Activated naive CD8-positive, alpha-beta T cell treated with anti-CD3 and anti-CD28 coated beads for 36 hours (primary cell): ENCODE measurements at places on chromosomes 16 and 17.

DNA sequence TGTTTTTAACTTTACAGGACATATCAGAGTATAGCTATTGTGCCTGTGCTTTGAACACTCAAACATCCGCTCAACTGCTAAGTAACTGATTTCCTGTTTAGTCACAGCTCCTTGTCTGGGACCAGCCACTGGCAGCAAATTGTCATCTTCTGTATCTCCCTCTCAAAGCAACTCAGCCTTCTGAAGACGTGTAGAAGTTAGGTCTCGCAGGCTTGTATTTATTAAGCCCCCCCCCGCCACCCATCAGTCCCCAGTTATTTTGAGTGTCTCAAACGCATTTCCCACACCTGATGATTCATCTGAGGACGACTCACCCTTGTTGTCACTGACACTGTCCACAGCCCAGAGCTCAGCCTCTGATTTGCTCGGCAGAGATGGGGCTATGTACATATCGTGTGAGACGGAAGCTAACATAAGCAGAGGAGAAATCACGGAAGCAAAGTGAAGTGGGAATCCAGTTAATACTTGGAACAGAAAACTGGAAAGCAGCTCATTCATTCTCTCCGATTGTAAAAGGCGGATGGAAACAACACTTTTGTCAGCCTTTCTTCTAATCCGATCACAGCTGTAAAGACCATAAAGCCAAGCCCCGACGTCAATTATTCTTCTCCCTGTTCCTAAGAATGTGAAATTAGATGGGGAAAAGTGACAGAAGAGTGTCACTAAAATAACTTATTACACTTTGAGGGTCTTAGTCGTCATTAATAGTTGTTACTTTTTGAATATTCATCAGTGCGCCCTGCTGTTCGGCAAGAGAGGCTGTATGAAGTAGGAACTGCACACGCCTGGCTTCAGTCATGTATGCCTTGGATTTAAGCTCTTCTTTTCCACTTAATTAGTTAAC is 64.2 kb downstream of the PITPNC1 start:
- peak; percentile 73 for DNase-seq

- DNase-seq = no peak
Observed at GRCh38 chr16:72722552-72722951, 325.4 kb downstream of the ZFHX3 start.

DNA sequence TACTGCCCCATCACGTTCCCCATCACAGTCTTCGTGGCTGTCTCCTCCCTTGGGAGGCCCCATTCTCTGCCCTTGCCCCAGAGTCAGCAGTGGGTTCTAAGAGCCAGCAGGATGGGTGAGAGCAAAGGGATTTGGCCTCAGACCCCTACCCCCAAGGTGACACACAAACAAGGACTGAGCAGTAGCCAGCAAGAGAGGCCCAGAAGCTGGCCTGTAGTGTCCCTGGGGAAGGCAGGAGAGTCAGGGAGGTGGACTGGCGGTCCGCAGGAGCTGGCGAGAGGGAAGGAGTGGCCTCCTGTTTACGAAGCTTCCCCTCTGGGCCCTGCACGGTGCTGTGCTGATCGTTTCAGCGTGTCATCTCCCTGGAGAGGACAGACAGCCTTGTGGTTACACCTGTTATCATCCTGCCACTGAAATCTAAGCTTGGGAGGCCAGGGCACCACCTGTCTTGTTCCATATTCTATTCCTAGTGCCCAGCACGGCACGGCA is 8.4 kb downstream of the WDR81 start:
- no peak for DNase-seq

DNA sequence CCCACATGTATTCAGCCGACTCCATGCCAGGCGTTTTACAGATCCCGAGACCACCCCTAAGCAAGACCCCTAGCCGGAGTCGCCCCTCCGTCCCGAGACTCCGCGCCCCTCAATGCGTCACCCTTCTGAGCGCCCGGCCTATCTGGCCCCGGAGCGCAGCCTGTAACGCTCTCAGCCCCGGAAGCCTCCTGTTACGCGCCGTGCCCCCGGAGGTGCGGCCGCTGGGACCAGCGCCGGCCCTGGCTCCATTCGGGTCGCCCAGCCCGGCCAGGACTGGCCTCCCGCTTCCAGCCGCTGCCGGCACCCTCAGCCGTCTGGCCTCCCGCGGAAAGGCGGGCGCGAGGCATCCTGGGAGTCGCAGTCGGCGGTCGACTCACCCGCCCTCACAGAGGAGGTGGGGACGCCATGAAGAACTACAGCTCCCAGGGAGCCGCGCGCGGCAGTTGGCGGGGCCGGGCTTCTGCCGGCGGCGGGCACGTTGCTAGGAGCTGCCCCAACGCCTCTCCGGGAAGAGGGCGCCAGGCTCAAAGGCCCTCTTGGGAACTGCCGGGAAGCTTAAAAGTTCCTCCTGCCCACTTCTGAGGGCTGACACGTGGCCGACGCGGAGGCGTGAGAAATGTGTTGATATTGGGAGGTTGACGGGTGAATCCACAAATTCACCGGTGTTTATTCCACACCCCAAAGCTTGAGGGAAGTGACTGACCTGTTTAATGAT is at the start of gene FBF1:
TSS of gene FBF1 (minus strand) at position 316 of the 715 bp plus-strand sequence. CDS start 2,893 bp downstream, outside the sequence.
- DNase-seq = peak; percentile 93

DNA sequence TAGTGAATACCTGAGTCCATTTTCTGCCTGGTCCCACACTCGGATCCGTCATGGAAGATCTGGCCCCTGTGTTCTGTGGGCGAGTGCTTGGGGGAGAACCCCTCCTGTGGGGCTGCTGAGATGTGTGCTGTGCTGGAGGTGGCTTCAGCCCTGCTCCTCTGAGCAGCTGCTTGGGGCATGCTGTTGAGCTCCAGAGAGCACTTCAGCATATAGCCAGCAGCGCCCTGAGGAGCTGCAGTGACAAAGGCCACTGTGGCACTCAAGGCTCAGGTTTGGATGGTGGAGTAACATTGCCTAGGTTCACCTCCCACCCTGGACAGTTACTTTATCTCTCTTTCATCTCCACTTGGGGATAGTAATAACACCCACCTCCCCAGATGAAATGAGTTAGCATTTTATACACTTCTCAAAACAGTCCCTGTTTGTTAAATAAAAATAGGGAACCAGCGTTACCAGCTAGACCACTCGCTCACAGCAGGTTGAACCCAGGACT is 75.3 kb downstream of the KSR1 start:
- DNase-seq = no peak

DNA sequence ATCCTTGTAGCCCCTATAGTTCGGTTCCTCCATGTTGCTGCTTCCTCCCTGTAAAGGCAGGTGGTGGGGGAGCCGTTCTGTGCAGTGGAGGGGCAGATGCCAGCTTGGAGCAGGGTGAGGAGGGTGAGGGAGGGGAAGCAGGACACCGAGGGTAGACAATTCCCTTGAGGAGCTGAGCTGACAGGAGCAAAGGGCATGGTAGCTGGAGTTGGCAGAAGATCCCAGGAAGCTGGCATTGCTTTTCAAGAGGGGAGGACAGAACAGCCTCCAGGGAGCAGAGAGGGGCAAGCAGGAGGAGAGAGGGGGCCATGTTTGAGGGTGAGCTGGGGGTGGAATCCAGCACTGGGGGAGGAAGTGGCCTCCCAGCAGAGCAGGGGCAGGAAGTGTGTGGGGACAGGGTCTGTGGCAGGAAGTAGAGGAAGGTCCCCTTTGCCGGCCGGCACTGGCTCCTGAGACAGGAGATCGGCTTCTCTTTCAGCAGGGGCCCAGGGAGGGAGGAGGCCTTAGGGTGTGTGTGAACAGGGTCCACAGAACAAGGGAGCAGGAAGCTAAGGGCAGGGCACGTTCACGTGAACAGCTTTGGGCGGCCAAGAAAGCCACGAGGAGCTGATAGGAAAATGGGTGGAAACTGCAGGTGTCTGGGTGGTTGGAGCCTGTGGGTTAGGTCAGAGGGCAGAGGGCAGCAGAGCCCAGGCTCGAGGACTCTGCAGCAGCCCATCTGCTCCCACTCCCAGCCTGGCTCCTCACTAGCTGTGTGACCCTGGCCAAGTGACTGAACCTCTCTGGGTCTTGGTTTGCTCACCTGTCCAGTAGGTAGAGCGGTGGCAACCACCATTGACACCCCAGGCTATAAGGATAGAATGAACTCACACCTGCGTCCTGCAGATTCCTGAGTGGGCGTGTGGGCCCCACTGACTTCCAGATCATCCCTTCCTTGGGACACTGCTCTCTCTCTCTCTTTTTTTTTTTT is 17.5 kb upstream of the SPNS2 start:
- peak; percentile 63 for DNase-seq

- no peak for DNase-seq
Observed at GRCh38 chr17:2202996-2203575, 100.5 kb downstream of the SMG6 start.

GRCh38 chr17:74386386-74386785 is 19.1 kb downstream of the GPR142 start:
- no peak for DNase-seq

- no peak for DNase-seq
Observed at GRCh38 chr17:10046786-10047785, 142.0 kb upstream of the RCVRN start.

DNA sequence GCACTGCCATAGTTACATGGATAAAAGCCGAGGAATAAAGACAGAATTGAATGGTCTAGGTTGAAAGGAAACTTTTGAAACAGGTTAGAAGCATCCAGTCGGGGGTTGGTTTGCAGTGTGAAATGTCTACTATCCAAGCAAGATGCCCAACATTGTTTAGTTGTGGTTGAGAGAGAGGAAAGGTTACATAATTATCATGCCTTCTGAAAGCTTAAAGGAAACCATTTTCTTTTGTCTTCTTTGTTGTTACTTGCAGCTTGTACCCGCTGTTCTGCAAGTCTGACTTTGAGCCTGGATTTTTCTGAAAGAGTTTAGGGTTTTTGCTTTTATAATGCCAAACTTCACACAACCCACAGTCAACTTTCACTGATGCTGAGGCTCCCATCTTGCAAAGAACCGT is 167.9 kb downstream of the AXIN2 start:
- no peak for DNase-seq

DNA sequence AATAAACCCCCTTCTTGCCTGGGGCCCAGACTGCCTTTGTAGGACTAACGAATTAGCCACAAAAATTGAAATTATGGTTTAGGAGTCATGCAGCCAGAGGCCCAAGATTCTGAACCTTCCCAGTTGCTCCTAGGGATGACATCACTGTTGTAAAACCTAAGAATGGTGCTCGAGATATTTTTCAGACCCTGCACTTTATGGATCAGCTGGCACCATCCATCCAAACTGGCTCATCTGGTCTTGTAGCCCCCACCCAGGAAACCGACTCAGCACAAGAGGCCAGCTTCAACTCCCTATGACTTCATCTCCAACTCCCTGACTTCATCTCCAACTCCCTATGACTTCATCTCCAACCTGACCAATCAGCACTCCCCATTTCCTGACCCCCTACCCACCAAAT is 10.9 kb upstream of the EVPL start:
- no peak for DNase-seq

DNA sequence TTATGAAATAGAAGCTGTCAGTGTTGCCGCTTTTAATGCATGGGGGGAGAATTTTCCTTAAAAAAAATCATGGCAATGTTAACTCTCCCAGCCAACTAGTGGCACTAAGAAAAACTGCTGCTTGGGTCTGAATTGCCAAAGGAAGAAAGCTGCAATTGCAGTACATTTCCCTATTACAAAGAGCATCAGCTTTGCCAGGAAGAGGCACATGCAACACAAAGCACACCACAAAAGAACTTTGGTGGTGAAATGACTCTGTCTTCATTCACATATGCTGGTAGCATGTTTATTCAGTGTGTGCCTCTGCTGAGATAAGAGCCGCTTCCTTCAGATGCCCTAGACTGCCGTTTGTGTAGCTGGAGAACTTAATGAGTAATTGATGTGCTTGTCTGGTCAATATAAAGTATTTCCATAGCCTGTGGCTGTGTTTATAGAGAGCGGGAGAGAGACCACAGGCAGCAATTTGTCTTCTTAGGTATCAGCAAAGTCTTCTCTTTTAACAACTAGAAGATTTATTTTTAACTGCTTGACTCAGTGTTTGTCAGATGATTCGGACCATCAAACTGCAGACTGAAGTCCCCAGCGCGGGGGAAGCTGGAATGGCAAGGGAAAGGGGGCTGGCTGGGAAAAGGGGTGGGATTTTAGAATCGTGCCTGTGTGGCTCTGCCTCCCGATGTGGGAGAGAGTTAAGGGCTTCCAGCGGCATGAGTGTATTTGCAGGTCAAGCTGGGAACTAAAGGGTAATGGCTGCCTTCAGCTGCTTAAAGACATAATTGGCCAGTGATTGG is 115.1 kb downstream of the MRTFB start:
- DNase-seq = no peak

DNA sequence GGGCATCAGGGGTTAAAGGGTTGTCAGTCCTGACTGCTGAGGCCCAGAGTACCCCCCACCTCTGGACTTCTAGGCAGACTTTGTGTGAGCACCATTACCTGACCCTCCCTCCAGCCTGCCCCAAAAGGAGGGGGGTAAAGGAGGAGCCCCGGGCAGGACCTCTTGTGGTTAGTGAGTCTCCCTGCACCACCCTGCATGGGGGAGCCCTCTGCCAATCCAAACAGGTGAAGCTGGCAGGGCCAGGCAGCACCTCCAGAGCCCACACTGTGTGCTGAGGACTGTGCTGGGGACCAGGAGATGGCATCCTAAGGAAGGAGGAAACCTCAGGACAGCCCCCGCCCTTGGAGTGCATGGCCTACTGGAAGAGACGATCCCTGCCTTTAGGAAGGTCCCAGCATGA is 2.6 kb upstream of the KRT14 start:
- DNase-seq = no peak

DNA sequence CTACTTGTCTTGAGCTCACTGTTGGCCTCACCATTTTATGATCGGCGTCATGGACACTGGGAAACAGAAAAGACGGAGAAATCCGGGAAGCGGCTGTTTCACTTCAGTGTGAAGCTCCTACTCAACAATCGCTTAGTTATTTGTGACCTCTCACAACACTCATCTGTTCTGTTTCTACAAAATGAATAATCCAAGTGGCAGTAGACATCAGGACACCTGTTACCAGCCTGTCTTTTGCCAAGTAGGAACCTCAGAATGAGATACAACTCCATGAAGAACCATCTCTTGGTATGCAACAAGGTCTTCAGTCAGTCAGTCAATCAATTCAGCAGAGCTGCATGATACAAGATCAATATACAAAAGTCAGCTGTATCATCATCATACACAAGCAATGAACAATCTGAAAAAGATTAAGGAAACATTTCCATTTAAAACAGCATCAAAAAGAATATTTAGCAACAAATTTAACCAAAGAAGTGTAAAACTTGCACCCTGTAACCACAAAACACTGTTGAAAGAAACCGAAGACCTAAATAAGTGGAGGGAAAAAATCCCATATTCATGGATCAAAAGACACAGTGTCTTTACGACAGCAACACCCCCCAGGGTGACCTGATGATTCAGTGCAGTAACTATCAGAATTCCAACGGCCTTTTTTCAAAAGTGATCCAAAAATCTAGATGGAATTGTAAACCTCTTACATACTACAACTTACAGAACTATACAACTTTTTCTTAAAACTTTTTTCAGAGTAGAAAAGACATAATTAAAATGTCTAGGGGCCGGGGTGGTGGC is 63.4 kb downstream of the ANKRD11 start:
- DNase-seq = no peak

DNA sequence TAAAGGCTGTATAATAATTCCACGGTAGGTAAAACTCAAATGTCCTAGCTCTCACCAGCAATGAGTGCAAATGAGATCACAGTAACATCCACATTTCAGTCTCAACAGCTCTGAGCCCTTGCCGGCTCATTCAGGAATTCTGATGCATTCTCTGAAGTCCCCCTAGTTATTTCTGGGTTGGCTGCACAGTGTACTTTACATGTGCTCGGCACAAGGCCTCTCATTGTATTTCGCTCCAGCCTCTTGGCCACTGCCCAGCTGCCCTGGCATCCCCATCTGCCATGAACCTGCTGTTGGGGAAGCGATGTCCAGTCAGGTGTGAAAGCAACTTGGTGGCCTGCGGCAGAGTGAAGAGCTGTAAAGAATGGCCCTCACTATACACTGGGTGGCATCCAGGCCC is 14.3 kb downstream of the PRCD start:
- no peak for DNase-seq

GRCh38 chr16:30139583-30140481 is 16.8 kb upstream of the MAPK3 start:
- no peak for DNase-seq
